ENCODE measurements at places on chromosomes 3 and 15.

GRCh38 chr3:121768452-121768851 is 18.9 kb upstream of the GOLGB1 start:
- DNase-seq: no peak

- DNase-seq: no peak
Observed at GRCh38 chr3:132326251-132326650, 9.0 kb downstream of the ACP3 start.

- no peak for DNase-seq
Observed at GRCh38 chr15:83769411-83769999, 115.6 kb downstream of the ADAMTSL3 start.

GRCh38 chr3:148943506-148944205 is 47.7 kb upstream of the GYG1 start:
- DNase-seq: peak; percentile 69

- no peak for DNase-seq
Observed at GRCh38 chr3:141392897-141393734, 24.8 kb downstream of the ZBTB38 start.

DNA sequence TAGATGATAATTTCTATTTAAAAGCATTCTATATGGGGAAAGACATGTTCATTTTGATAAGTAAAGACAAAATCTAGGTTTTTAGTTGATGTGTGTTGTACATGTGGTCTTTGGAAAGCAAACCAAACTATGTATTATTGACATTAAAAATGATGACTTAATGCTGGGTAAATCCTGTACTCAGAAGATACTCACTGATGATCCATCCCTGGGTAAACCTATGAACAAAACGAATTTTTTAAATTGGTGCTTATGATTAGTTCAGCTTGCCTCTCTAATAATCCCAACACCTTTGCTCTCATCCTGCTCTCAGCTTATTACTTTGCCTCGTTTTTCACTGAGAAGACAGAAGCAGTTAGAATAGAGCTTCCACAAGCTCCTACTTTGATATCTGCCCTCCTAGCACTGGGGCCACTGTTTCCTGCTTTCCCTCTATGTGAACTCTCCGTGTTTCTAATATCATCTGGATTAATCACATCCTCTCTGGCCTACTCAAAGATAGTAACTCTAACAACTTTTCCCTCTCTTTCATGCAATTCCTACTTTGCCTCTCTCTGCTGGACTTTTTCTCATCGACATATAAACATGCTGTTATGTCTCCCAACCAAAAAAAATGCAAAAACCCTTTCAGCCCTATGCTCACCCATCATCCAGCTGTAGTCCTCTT is 29.3 kb downstream of the RARRES1 start:
- no peak for DNase-seq

DNA sequence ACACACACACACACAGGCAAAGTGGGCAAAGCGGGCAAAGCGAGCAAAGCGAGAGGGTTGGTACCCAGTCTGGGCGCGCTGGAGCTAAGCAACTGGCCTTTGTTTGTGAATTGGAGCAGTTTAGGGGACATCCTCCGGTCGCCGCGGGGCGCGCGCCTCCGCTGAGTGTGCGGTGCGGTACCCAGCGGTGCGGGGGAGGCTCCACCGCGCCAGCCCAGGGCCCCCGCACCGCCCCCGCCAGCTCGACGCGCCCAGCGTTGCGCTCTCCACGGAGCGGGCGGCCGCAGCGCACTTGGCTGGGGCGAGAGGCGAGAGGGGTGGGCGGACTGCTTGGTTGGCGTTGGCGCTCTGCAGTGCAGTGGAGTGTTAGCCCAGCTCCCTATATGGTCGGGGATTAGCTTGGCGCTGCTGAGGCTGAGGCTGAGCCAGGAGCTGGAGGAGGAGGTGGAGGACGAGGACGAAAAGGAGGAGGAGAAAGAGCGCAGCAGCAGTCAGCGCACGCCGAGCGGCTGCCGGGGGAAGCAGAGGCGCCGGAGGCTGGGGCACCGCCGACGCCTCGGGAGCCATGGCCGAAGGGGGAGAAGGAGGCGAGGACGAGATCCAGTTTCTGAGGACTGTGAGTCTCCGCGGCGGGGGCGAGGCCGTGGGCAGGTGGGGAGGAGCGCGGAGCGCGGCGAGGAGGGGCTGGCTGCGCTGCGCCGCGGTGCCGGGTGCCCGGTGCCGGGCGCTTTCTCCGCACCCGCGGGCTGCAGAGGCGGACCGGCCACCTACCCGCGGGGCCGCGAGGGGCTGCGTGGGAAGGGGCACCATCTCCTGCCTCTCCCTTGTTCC is at the start of gene RYR3:
RYR3 (plus strand) TSS at position 487 of the 831 bp plus-strand sequence; CDS start at position 566, 79 bp downstream.
- DNase-seq: no peak

DNA sequence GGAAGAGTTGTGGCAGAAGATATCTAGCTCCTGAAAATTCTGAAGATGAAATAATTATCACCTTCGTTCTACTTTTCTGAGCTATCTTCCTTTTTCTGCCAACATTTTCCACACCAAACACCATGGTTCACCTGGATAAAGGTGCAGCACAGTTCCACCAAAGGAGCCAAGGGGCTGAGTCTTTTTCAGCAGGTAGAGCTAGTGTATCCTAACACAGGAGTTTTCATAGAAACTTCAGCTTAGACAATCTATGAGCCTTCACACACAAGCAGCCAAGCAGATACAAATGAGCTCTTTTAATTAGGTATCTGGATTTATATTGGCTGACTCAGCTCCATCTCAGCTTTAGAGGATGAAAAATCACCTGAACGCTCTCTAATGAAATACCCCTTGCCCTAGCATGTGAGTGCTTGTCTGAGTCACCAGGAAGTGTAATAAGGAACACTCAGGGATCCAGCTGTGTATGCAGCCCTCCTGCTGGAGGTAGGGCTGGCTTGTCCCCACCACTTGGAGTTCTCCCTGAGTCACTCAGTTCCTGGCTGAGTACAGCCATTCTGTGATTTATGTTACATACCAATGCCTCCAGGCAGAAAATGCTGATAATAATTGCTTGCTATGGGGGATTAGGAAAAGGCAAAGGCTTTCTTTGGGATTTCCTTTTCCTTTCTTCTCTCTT is 385.7 kb downstream of the LSAMP start:
- peak; percentile 53 for DNase-seq

DNA sequence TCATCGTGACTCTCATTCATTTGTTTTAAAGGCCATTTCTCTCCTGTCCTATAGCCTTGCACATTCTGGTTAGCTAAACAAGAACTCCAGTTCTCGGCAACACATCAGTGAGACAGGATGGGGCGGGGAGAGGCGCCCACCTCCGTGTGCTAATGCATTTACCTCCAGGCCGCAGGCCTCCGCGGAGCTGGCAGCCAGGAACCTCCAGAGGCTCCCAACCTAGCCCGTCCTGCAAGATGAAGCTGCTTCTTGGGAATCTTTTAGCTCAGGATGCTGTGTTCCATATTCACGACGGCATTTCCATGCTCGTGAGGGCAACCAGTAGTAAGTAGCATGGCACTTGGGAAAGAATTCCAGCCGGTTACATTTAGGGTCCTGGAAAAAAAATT is 47.9 kb downstream of the RGMA start:
- no peak for DNase-seq

GRCh38 chr3:30618526-30618925 is 12.1 kb downstream of the TGFBR2 start:
- no peak for DNase-seq

- no peak for DNase-seq
Observed at GRCh38 chr15:48267766-48268165, 61.7 kb downstream of the SLC12A1 start.

- DNase-seq: no peak
Observed at GRCh38 chr3:100184948-100185570, 70.8 kb upstream of the FILIP1L start.

DNA sequence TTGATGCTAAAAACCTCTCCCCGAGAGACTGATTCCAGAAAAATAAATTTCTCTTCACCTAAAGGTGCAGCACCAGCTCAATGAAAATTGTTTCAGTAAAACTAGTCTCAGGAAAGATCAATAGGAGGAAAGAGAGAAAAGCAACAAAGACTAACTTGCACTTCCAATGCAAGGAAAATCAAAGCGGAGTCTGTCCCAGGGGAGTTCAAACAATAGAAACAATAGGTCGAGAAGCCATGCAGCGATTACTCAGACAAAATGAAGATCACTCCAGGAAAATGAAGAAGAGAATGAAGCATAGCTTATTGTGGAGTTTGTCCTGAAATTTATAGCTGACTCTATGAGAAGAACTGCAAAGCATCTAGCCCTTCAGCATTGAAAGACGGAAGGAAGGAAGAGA is 105.1 kb upstream of the FRMD4B start:
- no peak for DNase-seq

DNA sequence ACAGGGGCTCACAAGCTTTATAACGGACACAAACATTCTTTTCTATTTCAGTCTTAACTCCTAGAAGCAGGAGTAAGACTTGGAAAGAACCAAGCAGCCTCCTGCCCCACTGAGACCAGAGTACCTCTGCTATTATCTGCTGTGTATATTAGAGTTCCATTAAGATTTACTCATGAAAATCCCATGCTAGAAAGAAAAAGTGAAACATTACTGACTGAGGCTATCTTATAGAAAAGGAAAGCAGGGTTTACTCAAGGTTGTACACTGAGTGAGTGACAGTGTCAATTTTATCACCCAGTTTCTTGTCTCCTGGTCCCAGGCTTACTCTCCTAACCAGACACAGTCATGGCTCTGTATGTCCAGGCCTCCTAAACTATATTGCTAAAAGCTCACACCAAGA is 97.9 kb upstream of the SOX2 start:
- no peak for DNase-seq

DNA sequence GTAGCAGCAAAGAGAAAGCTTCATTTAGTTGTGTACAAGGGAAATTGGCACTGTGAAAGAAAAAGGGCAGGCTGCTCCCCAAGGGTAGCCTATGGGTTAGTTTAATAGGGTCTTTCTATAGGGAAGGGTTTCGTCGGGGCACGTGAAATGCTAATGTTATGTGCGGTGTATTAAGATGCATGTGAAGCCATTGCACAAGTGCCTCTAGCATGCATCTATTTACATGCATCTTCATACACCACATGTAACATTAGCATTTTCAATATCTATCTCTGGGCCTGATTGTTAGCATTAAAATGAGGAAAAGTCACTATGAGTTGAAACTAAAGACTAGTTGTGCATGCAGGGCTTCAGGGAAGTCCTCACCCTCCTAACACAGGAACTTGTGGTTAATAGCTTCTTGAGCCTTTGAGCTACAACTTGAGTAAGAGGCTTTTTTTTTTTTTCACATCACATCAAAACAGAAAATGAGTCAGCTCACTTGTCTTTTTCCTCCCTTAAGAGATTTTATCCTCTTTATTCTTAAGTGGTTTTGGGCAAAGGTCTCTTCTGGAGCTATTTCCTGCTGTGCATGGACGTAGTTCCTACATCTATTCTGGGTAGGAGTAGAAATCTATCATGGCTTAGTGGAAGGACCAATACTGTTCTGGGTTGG is 613.4 kb downstream of the ZPLD1 start:
- no peak for DNase-seq

DNA sequence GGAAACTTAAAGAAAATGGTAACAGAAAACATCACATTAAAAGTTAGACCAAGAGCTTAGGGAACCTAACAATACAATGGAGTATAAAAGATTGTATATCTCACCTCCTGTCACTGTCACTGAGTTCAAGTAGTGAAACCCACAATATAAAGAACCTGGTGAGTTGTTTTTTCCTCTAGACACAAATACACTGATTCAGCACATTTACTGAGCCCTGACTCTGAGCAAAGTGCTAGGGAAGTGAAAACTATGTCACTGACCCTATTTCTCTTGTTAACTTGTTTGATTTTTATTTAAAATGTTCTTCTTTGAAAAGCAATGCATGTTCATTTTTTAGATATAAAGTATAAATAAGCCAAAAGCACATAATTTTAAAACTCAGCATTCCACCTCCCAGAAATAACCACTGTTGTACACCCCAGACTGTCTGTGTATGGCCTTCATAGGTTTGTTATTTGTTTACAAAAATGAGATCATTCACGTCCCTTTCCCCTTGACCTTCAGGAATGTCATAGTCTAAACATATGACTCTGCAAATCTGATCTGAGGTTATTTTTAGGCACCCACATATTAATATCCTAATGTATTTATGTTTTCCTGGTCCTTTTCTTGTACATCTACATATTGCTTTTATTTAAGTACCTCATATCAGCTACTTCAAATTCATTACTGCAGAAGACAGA is 69.2 kb upstream of the CSTA start:
- no peak for DNase-seq

- no peak for DNase-seq
Observed at GRCh38 chr15:91950631-91951329, 97.3 kb downstream of the SLCO3A1 start.

DNA sequence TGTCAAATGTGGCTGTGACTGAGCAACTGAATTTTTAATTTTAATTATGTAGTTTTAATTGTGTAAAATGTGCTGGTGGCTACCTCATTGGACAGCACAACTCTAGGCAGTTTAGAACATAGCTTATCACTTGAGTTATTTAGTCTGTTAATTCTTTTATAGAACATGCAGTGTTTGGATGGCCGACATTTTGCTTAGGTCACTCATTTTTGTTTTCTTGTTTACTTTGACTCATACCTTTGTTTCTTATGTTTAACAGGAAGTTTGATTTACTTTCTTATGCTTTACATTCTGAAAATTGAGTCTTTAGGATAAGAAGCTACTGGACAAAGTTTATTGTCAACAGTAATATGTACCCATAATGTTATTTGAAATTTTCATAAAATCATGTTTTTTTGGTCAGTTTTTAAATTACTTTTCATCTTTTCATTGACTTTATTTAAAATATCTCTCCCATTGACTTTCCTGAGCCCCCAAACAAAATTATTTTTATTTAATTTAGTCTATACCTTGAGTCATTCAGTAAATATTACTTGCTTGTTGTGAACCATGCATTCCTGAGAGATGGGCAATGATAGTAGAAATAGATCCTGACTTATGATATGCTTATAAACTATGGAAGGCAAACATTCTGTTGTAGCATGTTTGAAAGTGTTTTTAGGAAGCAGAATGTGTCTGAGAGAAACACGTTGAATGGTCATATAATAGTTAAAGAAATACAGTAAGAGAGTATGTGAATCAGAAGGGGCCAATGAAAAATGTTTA is 60.6 kb downstream of the TCF12 start:
- DNase-seq: peak; percentile 41

- peak; percentile 63 for DNase-seq
Observed at GRCh38 chr3:31077021-31077601, 182.7 kb upstream of the GADL1 start.

GRCh38 chr3:182954553-182955235 is 25.6 kb downstream of the DCUN1D1 start:
- no peak for DNase-seq

DNA sequence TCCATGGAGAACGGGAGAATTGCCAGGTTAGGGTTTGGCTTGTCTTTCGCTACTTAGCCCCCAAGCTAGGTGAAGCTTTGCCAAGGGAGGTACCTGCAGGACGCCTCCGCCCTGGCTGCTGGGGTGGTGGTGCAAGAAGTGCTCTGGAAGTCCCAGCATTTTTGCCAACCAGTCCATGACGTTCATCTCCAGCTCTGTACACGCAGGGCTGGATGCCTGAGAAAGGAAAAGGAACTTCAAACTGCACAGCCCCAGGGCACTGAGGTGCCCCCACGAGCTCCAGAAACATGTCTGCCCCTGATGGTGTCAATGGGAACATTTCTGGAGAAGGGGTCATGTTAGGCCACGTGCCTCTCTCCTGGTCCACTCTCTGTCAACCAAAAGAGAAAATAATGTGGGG is 8.2 kb downstream of the HDC start:
- DNase-seq: no peak

- DNase-seq: no peak
Observed at GRCh38 chr3:195194559-195195206, 76.3 kb downstream of the XXYLT1 start.
